Hematopoietic multipotent progenitor cell treated with erythropoietin and hydrocortisone succinate and interleukin-3 and kit ligand, for 8 days (in vitro differentiated cells): ENCODE measurements at places on chromosomes 5 and 9.

GRCh38 chr5:73444499-73445438 is 3.8 kb downstream of the FOXD1 start:
- no peak for DNase-seq

GRCh38 chr9:136291306-136292025 is 12.4 kb downstream of the CCDC187 start:
- no peak for DNase-seq

DNA sequence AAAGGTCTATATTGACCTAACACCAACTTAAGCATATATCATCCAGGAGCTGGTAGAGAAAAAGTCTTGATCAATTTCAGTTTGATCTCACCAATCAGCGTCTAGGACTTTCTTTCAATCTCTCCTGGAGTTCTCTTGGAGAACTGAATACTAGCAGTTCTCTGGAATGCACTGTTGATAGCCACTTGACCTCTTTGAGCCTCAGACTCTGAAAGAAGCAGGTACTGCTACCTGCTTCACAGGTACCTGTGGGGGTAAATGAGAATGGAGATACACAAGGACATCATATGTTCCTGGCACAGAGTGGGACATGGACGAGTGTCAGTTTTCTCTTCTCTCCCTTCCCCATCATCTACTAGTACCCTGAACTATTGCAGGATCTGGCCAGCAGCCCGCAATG is 16.0 kb downstream of the CMYA5 start:
- no peak for DNase-seq

- DNase-seq: no peak
Measured at GRCh38 chr9:29211003-29211579, 1637.8 kb upstream of the C9orf72 start.

- DNase-seq: no peak
Measured at GRCh38 chr5:68195137-68195536, 20.4 kb upstream of the PIK3R1 start.

DNA sequence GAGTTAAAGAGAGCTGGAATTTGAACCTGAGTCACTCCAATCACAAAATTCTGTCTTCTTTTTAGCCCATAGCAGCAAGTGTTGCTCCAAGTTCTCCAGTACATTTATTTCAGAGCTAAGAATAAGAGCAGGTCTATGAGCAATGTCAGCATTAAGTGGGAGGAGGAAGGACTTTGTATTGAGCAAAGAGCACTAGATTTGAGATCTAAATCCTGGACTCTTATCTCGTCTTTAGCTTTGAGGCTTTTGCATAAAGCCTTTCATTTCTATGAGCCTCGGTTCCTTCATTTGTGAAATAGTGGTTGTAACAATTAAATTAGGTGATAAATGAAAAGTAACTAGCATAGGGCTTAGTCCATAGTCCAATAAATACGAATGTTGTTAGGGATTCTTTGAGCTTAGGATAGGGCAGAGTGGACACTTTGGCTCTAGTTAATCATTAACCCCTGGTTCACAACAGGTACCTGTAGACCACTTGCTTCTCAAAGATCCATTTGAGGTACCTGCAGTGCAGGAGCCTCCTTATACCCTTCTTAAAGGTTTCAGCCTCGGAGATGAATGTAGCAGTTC is 464.1 kb upstream of the KLF4 start:
- DNase-seq: no peak

DNA sequence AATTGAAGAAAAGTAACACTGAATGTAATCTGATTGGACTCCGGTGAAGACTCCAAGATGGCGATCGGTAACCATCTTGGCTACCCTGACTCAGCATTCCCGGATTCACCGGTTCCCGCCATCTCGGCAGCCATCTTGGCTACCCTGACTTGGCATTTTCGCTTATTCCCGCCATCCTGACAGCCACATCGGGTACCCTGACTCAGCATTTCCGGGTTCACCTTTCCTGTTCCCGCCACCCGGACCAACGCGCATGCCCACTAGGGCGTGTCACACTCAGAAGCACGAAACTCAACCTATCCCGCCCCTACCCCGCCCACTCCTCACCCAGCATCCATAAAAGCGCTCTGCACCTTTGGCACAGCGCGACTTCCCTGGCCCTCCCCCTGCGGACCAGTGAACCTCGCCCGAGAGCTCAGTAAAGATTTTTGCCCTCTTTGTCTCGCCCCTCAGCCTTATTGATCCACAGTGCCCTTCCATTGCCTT is 17.2 kb downstream of the SPTLC1 start:
- peak; percentile 83 for DNase-seq

- DNase-seq: no peak
Measured at GRCh38 chr5:112697322-112697721, 40.4 kb upstream of the APC start.

DNA sequence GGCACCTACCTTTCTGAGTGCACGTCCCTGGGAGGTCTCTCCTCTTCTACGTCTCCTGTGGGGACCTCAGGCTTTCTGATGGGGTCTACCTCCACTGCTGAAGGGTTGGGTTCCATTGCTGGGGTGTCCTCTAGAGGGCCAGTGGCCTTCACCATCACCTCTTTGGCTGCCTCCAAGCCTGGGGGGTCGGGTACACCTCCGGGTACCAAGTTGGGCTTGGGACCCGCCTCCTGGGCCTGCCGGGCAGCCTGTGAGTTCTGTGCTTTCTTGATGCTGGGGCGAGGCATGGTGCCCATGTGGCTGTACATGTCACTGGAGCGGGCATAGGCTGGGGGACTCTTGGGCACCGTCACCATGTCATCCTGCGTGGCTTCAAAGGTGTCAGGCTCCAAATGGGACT is 4.5 kb downstream of the SH2D3C start:
- DNase-seq: no peak

GRCh38 chr5:39652036-39652435 is 227.3 kb upstream of the DAB2 start:
- DNase-seq: no peak

GRCh38 chr9:75855509-75855908 is 35.0 kb upstream of the PCSK5 start:
- peak; percentile 22 for DNase-seq

GRCh38 chr5:151694035-151694485 is 7.3 kb upstream of the SPARC start:
- DNase-seq: no peak

GRCh38 chr5:174409070-174409469 is 315.3 kb upstream of the MSX2 start:
- DNase-seq: peak; percentile 4

DNA sequence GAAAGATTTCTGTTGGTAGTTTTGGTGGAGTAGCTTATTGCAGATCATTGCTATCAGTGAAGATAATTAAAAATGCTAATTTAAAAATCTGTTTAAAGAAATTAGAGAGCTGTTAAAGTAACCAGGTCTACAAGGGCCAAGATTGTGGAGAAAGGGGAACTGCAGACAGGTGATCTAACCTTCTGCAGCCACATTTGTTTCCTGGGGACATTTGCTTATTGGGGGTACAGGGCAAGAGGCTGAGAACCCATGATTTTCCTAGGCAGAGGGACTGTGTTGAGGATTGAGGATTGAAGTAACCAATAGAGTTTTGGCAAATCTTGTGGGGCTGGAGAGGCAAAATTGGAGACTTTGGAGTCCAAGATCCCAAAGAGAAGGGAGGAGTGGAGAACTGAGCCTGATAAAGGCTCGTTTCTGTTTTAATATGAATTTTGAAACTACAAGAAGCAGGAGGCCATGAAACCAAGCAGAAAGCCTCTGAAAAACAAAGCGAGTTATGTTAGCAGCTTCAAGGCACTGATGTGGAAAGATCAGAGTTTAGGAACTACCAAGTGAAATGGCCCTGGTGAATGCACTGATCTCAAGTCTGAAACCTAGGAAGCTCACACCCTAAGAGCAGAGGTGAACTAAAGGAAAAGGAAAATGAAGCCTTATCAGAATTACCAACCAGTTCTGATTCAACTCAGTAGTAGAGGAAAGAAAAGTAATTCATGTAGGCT is 219.8 kb upstream of the C9orf72 start:
- no peak for DNase-seq

GRCh38 chr9:136525841-136526499 is 19.9 kb downstream of the NOTCH1 start:
- no peak for DNase-seq

DNA sequence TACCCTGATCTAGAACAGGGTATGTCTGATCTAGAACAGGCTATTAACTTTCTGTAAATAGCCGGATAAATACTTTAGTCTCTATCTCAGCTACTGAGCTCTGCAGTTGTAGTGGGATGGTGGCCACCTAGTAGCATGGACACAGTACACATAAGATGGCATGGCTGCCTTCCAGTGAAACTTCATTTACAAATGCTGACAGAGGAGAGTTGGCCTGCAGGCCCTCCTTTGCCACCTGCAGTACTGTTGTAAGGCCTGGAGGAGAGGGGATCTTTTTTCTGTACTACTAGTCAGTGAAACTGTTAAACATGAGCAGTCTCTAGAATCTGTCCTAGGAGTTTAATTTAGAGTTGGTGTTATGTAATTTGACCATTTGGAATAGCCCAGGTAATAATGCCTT is 86.0 kb downstream of the TRIO start:
- DNase-seq: no peak

DNA sequence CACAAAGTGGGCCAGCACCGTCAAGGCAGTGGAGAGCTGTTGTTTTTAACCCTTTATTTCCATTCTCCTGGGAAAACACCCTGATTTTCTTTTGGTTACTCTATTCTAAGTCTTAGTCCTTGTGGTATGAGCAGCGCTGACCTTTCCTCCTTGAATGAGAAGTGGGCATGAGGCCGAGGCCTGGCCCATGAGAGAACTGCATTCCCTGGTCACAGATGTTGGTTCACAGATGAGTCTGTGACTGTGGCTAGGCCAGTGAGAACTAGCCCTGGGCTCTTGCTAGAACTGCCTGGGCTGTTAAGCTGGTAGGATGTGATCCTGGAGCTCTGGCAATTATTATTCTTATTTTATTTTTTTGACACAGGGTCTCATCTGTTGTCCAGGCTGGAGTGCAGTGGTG is 71.7 kb upstream of the KLF9 start:
- DNase-seq: no peak

- DNase-seq: peak; percentile 58
Measured at GRCh38 chr5:62431735-62432620, 19.4 kb downstream of the IPO11 start.

DNA sequence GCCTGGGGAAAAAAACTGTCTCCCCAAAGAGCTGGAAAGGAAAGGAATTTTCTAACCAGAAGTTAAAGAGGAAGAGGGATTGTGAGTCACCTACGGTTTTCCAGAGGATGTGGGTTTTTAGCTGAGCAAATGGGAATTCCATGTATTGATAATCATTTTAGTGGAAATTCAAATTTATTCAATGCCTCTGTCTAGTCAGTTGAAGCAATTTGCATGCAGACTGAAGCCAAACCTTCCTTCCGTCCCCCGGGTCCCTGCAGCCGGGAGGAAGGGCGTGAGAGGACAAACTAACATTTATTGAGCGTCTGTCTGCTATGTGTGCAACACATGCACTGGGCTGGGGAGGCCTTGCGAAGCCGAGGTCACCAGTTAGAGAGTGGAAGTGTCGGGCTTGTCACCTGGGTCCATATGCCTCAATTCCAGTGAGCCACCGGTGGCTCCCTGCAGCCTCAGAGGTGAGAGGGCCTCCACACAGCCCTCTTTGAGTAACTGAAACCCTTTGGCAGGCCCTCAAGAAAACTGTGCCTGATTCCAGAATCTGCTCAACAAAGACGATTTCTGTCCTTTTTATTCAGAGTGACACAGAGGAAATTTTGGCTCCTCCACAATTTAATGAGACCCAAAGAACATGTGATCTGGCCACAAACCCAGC is 70.3 kb downstream of the COL27A1 start:
- DNase-seq: no peak

GRCh38 chr9:77156646-77157371 is 20.5 kb upstream of the VPS13A start:
- DNase-seq: no peak

- DNase-seq: no peak
Measured at GRCh38 chr5:74468421-74468820, 172.1 kb downstream of the ENC1 start.

GRCh38 chr5:149615976-149616375 is 34.7 kb downstream of the ARHGEF37 start:
- DNase-seq: no peak

GRCh38 chr9:5918460-5918859 is 27.8 kb downstream of the MLANA start:
- no peak for DNase-seq

DNA sequence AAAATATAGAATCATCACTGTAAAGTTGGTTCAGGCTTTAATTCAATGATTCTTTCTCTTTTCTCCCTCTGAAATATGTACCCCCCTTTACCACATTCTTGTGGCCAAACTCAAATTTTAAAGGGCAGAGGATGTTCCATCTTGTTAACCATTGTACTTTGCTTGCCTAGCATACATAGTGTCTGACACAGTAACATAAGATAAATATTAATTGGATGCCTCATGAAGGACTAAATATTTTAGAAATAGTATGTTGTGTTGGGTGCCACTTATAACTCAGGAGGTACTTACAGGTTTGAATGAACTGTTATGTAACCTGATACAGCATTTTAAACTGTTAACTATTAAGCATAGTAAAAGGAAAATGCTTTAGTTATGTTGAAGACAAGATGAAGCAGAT is 71.5 kb downstream of the NIPBL start:
- no peak for DNase-seq

- no peak for DNase-seq
Measured at GRCh38 chr9:2676466-2676865, 40.8 kb upstream of the KCNV2 start.

DNA sequence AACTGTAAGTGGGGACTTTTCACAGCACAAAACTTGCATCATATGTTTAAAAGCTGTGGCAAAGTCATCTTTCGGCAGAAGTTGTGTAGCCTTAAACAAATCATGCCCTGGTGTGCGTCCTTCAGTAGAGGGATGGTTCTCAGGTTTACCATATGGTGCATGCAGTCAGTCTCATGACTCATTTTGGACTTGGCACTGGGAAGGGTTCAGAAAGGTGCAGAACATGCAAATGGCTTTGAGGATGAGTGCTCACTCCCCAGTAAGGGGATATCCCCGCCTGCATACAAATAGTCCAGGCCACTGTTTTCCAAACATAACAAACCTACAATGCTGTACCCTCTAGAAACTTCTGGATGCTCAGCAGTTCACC is 260.3 kb downstream of the NDUFS4 start:
- no peak for DNase-seq

DNA sequence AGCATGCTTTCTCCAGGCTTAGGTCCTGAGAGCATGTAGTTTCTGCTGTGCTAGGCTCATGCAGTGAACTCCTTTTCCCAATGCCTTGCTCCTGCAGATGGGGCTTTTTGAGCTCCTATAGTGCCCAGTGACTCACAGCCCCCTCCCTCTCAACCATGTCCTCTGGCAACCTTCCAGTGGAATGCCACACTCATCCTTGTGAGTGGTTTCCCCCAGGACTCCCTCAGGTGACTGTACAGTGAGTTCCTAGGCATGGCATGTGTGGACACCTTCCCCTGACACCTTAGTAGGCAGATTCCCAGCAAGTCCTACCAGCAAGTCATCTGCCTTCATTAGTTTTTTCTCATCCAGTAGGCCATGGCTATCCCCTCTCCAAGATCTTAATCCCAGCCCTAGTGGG is 72.4 kb upstream of the CXCL14 start:
- no peak for DNase-seq
